ENCODE measurements at places on chromosomes 5 and 9.

DNA sequence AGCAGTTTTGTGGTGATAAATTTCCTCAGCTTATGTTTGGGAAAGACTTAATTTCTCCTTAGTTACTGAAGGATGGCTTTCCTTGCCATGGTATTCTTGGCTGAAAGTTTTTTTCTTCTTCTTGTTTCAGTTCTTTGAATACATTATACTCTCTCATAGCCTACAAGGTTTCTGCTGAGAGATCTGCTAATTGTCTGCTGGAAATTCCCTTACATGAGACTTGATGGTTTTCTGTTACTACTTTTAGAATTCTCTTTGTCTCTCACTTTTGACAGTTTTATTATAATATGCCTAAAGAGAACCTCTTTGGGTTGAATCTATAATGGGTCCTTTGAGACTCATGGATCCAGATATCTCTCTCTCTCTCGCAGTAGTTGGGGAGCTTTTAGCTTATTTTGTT is 693.6 kb downstream of the PRELID2 start:
- DNase-seq: no peak

GRCh38 chr9:35690614-35691333 is 1.0 kb upstream of the TPM2 start:
- no peak for DNase-seq

DNA sequence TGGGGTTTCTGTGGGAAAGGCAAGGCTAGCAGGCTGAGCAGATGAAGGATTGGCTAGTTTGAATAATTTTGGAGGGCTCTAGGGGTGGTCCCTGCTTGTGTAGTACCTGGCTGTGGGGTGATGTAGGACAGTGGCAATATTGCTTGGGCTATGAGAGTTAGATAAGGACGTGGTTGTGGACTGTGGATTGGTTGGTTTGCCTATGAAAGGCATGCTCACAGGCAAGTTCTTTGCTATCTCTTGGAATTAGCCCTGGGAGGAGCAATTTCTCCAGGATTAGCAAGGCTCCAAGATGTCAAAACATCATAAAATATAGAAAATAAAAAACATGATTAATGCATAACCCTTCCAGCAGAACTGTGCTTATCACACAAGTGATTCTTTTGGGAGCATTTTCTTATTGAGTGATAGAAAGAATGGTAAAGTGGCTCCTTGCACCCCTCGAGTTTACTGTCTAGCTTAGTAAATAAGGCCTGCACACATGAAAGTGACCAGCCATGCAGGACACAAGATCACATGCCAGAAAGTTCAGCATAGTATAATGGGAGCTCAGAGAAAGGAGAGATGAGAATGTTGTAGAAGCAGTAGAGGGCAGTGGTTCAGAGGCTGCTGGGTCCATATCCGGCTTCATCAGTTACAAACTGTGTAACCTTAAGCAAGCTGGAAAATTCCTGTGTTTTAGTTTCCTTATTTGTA is 13.8 kb downstream of the AOPEP start:
- DNase-seq: no peak

DNA sequence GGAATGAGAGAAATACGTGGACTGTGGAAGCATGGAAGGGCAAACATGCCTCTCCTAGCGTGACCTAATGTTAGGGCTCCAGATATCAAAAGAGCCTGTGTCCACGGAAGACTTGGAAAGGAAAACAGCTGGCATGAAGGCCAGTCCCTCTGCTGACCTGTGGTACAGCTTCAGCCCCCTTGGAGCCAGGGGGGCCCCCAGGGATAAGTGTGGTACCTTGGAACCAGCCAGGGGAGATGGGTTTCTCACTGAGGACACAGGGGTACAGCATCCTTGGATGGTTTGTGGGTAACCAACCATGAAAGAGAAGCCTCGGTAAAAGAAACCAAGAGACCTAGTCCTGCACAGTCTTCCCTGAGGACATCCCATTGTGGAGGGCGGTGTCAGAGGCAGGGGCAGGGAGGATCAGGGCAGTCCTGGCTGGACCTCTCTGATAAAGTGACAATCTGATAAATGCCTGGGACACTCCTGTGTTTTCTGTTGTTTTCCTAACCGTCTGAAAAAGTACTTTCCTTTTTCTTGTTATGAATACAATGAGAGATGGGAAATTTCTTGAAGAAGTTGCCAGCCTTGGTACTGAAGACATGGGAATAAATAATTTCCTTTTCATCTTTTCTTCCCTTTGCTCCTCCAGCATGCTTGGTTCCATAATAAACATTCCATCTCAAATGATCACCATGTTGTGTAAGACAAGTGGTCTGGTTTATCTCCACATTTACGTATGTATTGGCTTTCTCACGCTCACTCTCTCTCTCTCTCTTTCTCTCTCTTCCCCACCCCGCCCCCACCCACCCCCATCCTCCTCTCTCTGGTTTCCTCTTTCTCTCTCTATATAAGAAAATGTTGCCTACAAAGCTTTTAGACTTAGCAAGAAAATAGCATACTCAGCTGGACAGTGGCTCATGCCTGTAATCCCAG is 102.1 kb downstream of the SUSD1 start:
- DNase-seq: no peak

GRCh38 chr9:119794836-119795235 is 425.6 kb upstream of the BRINP1 start:
- no peak for DNase-seq

GRCh38 chr5:41686191-41686590 is 175.8 kb upstream of the PLCXD3 start:
- no peak for DNase-seq

- DNase-seq: no peak
These were observed 38.5 kb downstream of the PPP2R2B start for GRCh38 chr5:146840016-146840415.

GRCh38 chr9:126500600-126501382 is 112.9 kb upstream of the LMX1B start:
- peak; percentile 77 for DNase-seq

DNA sequence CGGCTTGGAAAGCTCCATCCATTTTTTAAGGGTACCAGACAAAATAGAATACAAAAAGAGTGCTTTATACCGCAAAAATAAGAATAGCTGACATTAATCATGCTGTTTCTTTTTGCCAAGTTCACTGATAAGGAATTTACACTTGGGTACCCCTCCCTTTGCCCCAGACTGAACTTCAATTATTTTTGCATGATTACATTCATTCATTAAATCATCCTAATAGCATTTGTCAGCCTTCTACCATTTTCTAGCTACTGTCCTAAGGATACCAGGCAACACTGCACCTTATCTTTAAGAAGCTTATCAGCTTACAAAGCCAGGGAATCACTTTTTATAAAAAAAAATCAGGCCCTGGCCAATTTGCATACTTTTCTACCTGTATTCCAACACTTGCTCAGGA is 48.4 kb downstream of the YIPF5 start:
- no peak for DNase-seq

All from NAMALWA (cell line).